CD8-positive, alpha-beta T cell (primary cell): ENCODE measurements at places on chromosomes 16 and 17.

DNA sequence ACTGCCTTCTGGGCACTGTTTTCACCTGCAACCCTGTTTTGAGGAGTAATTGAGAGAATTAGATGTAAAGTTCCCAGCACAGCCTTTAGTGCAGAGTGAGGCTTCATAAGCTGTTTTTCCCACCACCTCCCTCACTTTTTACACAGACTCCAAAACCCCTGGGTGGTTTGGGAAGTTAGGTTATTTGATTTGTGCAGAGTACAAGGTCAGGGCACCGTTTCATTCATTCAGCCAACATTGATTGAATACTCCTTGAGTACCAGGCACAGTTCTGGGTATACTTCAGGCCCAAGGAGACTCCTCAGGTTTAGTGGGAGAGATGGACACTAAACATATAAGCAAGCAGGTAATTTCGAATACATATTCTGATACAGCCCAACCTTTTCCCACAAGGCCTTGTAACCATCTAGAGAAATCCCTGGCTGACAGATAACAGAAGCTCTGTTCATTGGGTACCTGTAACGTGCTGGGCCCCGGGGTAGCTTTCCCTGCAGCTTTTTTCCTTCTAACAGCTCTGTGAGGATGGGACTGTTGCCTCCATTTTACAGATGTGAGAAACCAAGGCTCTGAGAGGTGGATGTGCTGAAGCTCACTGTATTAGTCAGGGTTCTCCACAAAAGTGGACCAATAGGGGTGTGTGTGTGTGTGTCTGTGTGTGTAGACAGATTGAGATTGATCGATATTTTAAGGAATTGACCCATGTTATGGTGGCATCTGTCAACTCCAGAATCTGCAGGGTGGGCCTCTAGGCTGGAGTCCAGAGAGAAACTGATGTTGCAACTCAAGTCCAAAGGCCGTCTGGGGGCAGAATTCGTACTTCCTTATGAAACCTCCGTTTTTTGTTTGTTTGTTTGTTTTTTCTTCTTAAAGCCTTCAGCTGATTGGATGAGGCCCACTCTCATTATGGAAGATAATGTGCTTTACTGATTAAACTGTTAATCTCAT, 234.7 kb downstream of the SNX29 start:
- no peak for DNase-seq

DNA sequence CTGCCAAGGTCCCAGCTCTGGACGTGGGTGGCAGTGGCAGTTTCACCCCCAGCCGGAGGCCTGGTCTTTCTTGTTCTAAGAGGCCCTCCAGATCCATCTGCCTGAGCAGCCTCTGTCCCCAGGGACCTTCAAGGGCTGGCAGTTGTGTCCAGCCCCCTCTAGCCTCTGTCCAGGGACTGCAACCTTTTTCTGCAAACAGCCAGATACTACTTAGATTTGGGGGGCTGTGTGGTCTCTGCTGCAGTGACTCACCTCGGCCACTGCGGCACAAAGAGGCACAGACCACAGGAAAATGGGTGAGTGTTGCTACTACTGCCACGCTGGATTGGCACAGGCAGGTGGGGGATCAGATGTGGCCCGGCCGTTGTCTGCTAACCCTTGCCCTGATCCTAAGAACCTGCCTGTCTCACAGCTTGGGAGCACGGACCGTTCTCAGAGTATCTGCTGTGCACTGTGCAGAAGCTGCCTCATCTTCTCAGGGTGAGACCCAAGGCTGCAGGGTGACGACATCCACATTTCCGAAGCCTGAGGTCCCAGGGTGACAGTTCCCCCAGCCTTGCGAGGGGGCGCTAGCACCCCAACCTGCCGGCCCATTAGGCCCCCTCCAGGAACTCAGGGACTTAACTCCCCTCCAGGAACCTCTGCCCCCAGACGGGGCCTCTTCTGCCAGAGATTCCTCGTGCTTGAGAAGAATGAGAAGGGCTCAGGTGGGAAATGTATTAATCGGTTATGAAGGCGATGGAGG, 27.6 kb downstream of the MXRA7 start:
- no peak for DNase-seq

- DNase-seq: peak; percentile 21
Observed at GRCh38 chr17:60390925-60391470, 935 bp downstream of the USP32 start.

GRCh38 chr16:24652209-24652712, 77.2 kb upstream of the TNRC6A start:
- no peak for DNase-seq

DNA sequence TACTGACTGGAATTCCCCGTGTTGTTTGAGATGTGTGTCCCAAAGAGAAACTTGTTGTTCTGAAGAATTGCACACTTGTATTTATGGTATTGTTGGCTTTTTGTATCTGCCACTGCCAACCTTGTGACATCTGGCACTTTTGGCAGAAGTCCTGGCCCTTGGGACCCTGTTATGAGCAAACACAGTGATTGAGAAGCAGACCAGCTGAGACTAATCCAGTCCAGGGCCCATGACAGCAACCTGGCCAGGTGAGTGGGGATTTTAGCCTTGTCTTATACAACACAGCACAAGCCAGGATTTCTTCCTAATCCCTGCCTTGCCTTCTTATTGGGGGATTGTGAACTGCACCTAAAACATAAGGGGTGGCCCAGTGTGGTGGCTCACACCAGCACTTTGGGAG, 80.0 kb downstream of the NTN1 start:
- no peak for DNase-seq

DNA sequence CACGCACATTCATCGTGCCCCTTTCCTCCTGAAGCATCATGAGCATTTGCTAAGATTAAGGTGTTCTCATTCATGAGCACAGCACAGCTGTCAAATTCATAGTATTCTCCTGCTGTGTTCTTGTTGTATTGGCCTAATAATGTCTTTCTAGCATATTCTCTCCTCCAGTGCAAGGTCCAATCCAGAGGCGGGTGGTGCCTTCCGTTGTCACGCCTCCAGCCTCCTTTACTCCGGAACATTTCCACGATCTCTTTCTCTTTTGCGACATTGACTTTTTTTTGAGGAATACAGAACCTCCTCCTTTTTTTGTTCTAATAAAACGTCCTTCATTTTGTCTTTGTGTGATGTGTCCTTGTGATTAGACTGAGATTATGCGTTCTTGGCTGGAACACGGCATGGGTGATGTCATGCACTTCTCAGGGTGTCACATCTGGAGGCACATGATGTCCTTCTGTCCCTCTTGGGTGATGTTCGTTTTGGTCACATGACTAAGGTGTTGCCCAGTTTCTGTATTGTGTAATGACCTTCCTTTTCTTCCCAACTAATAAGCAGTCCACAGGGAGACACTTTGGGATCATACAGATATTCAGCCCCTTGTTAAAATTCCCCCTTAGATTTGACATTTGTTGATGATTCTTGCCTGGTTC, 66.3 kb downstream of the CLEC16A start:
- no peak for DNase-seq

DNA sequence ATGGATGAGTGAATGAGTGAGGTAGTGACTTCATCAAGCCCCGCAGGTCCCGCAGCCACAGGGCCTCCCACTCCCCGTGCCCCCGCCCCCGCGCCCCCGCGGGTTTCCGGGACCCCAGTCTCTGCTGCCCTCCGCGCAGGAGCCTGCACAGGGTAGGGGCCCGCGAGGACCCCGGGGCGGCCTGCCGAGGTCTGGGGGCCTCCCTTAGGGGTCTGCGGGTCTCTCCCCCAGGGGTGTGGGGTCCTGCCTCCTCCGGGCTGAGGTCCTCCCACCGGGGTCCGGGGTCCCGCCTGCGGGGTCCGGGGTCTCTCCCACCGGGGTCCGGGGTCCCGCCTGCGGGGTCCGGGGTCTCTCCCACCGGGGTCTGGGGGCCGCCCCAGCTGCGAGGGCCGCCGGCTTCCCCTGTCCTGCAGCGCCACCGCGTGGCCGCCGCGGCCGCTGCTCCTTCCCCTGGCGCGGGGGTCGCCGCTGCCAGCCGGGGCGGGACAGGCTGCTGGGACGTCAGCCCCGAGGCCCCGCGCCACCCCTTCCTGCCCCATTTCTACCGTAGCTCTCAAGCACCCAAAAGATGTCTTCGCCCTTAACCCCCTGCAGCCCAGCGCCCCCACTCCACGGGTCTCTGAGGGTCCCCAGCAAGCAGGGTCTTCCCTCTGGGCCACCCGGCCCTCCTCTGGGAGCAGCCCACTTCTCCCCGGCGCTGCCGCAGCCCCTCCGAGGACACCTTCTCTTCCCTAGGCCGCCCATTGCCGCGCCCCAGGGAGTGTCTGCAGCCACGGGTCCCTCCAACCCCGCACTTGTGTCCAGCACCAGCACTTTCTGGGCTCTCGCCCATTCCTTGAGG, 10.4 kb upstream of the CHMP6 start:
- peak; percentile 49 for DNase-seq

DNA sequence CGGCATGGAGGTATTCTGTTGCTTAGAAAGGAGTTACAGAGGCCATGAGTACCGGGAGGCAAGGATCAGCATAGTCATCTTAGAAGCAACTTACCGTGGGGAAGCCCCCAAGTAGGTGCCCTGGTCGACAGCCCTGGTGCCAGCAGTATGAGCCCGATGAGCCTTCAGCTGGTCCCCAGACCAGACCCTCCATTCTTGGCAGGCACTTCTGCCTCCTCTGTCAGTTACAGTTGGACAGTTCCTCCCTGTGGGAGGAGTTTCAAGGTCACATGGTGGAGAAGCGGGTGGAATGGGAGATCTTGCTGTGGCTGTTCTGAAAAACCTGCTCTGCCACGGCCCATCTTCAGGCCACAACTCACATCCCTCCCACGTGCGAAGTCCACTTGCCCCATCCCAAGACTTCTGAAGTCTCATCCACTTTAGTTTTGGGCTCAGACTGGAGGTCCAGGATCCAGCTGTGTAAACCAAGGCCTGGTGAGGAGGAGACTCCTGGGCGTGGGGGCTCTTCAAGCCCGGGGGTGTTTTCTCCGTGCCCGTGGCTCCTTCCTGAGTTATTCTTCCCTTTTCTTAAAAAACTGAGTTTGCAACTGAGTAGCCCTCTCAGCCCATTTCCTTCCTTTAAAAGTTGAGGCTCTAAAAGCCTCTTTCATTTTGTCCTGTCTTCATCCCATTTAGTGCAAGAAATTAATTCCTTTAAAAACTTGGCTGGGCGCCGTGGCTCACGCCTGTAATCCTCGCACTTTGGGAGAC, 133.5 kb downstream of the SEC14L1 start:
- DNase-seq: no peak

DNA sequence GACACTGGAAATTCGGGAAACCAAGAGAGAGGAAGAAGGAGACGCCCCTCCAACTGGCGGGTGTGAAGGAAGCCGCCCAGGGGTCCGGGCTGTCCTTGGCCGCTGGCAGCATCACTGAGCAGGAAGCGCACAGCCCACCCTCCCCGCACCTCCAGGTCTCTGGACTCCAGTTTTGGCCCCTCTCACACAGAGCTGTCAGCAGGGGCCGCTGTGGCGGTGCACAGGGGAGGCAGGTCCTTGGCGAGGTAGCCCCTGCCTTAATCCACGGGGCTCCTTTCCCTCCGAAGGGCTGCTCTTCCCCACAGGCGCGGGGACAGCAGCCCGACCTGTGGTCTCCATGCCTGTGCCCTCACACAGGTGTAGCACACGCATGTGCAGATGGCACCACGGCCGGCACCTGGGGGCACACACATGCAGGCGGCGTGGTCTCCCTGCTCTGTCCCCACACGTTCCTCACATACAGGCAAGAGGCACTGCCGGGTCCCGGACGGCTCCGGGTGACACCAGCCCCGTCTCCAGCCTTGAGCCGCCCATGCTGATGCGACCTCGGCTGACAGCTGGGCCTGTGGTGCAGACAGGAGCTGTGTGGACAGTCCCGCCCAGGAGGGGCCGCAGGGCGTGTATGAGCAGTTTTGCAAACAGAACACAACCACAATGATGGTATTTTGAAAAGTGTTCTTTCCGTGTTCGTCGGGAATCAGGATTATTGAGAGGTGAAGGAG, 26.6 kb upstream of the CHMP6 start:
- no peak for DNase-seq

GRCh38 chr17:8831234-8831849, 32.2 kb upstream of the MFSD6L start:
- DNase-seq: no peak

DNA sequence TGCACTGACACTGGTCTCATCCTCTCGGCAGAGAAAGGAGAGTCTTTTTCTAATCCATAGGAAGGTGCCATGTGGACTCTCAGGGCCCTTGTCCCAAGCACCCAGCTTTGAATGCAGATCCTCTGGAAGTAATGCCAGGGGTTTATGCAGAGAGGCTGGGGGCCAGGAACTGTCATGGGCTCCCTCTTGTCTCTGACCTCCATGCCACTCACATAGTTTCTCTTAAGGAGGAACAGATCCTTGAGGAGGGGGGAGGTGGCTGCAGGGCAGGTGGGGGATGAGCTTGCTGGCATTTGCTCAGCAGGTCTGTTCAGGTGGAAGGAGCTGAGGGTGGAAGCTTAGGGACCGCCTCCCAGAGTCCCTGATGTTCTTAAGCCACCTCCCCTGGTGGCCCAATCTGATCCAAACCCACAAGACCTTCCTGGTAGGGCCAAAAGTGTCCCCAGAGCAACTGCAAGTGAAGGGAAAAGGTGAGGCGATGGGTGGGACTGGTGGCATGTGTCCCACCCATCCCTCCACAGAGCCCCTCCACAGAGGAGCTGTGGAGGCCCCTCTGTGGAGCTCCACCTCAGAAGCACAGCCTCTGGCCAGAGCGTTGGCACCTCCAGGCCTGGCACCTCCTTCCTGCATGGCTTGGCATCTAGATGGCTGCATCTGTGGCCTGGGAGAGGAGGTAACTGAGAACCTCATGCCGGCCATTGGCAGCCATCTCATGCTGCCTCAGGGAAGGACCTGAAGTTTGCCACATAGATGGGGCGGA, 9.2 kb downstream of the NECAB2 start:
- no peak for DNase-seq

DNA sequence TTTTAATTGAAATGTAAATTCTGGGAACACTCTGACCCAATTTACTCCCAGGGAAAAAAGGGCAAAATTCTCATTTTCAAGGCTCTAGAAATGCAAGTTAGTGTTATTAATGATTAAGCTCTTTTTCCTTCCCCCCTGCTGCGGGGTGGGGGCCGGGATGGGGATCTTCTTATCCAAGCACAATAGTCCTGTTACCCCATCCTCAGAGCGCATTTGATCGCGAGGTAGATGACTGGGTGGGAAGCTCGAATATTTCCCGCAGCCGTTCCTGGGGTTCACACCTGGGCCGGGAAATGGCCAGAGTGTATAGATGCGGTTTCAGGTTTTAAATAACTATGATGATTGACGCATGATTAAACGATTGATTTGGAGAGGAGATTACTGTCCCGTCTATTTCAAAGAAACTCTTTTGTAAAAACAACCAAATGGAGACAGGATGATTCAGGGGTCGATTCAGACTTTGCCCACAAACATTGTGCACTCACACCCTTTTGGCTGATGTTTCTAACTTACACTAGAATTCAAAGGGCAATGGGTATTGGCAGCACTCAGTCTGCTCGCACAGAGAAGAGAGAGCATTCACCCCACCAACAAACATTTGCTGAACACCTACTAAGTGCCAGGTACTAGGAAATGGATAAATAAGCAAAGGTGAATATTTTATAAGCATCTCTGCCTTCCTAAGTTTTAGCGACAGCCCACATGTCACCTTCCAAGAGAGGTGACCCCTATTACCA, 55.0 kb downstream of the SALL1 start:
- no peak for DNase-seq

- DNase-seq: no peak
Observed at GRCh38 chr17:28324267-28324745, 5.3 kb downstream of the TMEM97 start.
